ENCODE measurements at places on chromosomes 1 and 21. TPM values are rescaled to one million over a fixed set of nuclear protein-coding genes. Genes with fewer than 3 reads are reported as not detected.

DNA sequence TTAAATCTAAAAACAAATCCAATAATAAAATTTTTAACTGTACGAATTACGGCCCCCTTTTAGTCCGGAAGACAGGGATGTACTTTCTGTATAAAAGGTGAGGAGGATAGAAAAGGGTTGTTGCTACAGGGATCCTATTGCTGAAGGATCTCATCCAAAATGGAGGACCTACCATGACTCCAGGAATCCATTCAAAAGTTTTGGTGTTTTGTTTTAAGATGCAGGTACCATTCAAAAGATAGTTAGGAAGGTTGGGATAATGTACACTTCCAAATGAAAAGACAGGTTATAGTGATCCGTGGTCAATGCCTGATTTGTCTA is 1.3 kb upstream of the ENAH start:
- H3K27ac ChIP-seq, result peak overlapping the region; percentile 28
- peak overlapping the region; percentile 92 for H3K4me3 ChIP-seq
- H3K4me1 ChIP-seq, result peaks cover 33% of the 10 kb centered on the region

GRCh38 chr1:162420120-162420519 is 8.2 kb upstream of the SH2D1B start:
- H3K27ac ChIP-seq, result no peak overlapping the region
- peaks cover 6% of the 10 kb centered on the region for H3K4me1 ChIP-seq
- no peak for DNase-seq
- H3K27me3 ChIP-seq, result no peaks in the 10 kb centered on the region
- H3K36me3 ChIP-seq, result no peaks in the 10 kb centered on the region

DNA sequence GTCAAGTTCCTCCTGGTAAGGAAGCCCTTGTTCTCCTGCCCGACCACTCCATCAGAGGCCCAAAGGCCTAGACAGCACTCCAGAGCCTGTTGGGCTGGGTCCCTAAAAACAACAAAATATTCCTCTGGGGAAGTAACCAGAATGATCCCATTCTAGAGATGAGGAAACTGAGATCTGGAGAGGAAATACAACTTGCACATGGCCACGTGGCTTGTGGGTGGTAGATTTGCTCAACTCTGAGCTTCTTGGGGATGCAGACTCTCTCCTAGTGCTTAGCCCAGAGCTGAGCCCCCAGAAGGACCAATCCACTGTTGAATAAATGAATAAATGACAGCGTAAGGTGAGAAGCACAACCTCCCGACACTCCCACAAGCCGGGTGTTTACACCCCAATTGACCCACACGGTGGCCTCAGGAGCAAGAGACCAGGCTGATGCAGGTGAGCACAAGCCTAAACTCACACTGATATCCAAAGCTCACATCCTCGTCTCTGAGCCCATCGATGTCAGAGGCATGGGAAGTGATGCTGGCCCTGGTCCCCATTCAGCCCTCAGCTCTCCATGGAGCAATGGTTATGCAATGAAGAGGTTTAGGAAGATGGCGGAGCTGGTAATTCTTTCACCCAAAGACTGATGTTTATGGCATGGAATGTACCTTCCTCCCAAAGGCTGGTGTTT is 172.5 kb upstream of the EDN2 start:
- DNase-seq, result no peak
- H3K4me3 ChIP-seq, result no peak overlapping the region
- no peaks in the 10 kb centered on the region for H3K27me3 ChIP-seq
- H3K36me3 ChIP-seq, result no peaks in the 10 kb centered on the region
- H3K4me1 ChIP-seq, result peaks cover 14% of the 10 kb centered on the region

- H3K36me3 ChIP-seq, result no peaks in the 10 kb centered on the region
- peaks cover 50% of the 10 kb centered on the region for H3K4me1 ChIP-seq
These were observed 800 bp downstream of the DR1 start for GRCh38 chr1:93346421-93346993.

DNA sequence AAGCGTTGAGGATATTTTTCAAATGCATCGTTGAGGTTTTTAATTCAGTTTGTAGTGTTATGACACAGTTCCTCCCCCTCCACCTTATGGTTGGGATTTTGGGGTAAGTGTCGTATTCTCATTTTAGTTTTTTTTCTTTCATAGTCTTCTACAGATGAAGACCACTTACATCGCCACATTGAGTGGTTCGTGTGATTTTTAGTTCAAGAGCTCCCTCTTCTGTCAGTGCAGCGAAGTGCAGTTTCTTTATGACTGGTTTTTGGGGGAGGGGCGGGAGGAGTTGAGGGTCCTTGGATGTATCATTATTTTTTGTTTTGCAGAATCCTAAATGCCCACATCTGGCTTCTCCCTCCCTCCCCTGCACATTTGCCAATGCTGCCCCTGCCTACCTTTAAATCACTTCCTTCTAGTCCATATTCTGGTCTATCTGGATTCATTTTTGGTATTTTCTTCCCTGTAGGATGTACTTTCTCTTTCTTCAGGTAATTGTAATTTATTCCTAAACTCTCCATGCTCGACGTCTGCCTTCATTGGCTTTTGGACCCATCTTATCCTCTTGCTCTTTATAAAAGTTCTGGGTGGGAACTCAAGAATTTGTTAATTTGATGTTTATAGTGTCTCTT is 433.1 kb downstream of the CAMTA1 start:
- no peaks in the 10 kb centered on the region for H3K36me3 ChIP-seq
- DNase-seq, result peak; percentile 59
- peaks cover 8% of the 10 kb centered on the region for H3K27me3 ChIP-seq
- H3K27ac ChIP-seq, result no peak overlapping the region

DNA sequence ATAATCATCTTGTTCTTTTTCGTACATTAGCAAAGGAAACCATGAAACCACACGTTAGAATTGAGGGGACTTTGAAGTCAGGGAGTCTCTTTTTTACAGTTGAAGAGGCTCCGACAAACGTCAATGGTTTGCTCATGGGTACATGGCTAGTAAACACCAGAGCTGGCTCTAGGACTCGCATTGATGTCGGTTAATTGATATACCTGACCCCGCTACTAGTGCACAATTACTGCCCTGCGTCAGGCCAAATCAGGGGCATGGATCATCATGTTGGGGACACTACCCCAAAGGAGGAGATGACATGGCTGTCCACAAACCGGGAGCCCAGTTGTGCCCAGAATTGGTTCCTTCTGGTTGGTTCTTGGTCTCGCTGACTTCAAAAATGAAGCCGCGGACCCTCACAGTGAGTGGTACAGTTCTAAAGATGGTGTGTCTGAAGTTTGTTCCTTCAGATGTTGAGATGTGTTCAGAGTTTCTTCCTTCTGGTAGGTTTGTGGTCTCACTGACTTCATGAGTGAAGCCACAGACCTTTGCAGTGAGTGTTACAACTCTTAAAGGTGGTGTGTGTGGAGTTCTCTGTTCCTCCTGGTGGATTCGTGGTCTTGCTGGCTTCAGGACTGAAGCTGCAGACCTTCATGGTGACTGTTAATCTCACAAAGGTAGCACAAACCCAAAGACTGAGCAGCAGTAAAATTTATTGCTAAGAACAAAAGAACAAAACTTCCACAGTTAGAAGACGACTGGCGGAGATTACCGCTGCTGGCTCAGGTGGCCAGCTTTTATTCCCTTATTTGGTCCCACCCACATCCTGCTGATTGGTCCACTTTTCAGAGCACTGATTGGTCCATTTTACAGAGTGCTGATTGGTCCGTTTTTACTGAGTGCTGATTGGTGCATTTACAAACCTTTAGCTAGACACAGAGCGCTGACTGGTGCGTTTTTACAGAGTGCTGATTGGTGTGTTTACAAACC is 126.9 kb upstream of the ERRFI1 start:
- H3K4me3 ChIP-seq, result no peak overlapping the region
- no peaks in the 10 kb centered on the region for H3K27me3 ChIP-seq
- H3K27ac ChIP-seq, result peak overlapping the region; percentile 71
- no peaks in the 10 kb centered on the region for H3K36me3 ChIP-seq
- peaks cover 1% of the 10 kb centered on the region for H3K4me1 ChIP-seq

GRCh38 chr1:172299515-172299914 is 121.0 kb upstream of the C1orf105 start:
- no peak overlapping the region for H3K27ac ChIP-seq
- no peaks in the 10 kb centered on the region for H3K36me3 ChIP-seq
- H3K27me3 ChIP-seq, result no peaks in the 10 kb centered on the region
- no peak for DNase-seq
- no peak overlapping the region for H3K4me3 ChIP-seq

GRCh38 chr1:81699234-81699633 is 101.5 kb upstream of the ADGRL2 start:
- H3K4me1 ChIP-seq, result no peaks in the 10 kb centered on the region
- H3K36me3 ChIP-seq, result no peaks in the 10 kb centered on the region
- H3K27ac ChIP-seq, result no peak overlapping the region
- no peak for DNase-seq
- H3K27me3 ChIP-seq, result no peaks in the 10 kb centered on the region

GRCh38 chr1:15100880-15101760 is 52.4 kb upstream of the TMEM51 start:
- H3K36me3 ChIP-seq, result no peaks in the 10 kb centered on the region
- no peak for DNase-seq
- peaks cover 55% of the 10 kb centered on the region for H3K27me3 ChIP-seq
- H3K4me3 ChIP-seq, result no peak overlapping the region
- H3K27ac ChIP-seq, result no peak overlapping the region

- H3K4me3 ChIP-seq, result no peak overlapping the region
- no peak overlapping the region for H3K27ac ChIP-seq
- DNase-seq, result no peak
These were observed 14.6 kb upstream of the PRRC2C start for GRCh38 chr1:171470726-171471125.

- no peak overlapping the region for H3K4me3 ChIP-seq
- H3K36me3 ChIP-seq, result no peaks in the 10 kb centered on the region
- H3K4me1 ChIP-seq, result no peaks in the 10 kb centered on the region
- no peak for DNase-seq
- H3K27me3 ChIP-seq, result no peaks in the 10 kb centered on the region
- H3K27ac ChIP-seq, result no peak overlapping the region
These were observed 276.4 kb downstream of the SPATA17 start for GRCh38 chr1:217907504-217907903.

GRCh38 chr1:41400225-41400624 is 39.0 kb downstream of the FOXO6 start:
- peaks cover 5% of the 10 kb centered on the region for H3K4me1 ChIP-seq
- DNase-seq, result peak; percentile 43

- no peak overlapping the region for H3K4me3 ChIP-seq
- no peaks in the 10 kb centered on the region for H3K36me3 ChIP-seq
- DNase-seq, result no peak
- peaks cover 50% of the 10 kb centered on the region for H3K4me1 ChIP-seq
- no peaks in the 10 kb centered on the region for H3K27me3 ChIP-seq
These were observed 42.4 kb downstream of the MEF2D start for GRCh38 chr1:156458181-156458503.

GRCh38 chr1:178101654-178102053 is 7.8 kb downstream of the RASAL2 start:
- DNase-seq, result no peak
- no peak overlapping the region for H3K27ac ChIP-seq
- H3K36me3 ChIP-seq, result no peaks in the 10 kb centered on the region

The CAMSAP2 gene
- 20.4 TPM for total RNA-seq

The TUT4 gene
- total RNA-seq, result 17.4 TPM

The RUNX3 gene
- 5.3 TPM for total RNA-seq

The RPS27 gene
- 2,360 TPM for total RNA-seq

The FCN3 gene
- total RNA-seq, result 0.55 TPM
